ENCODE measurements at places on chromosomes 7 and 10. TPM values are rescaled to one million over a fixed set of nuclear protein-coding genes. Genes with fewer than 3 reads are reported as not detected.

Gene NCOA4
- total RNA-seq = 259 TPM

DNA sequence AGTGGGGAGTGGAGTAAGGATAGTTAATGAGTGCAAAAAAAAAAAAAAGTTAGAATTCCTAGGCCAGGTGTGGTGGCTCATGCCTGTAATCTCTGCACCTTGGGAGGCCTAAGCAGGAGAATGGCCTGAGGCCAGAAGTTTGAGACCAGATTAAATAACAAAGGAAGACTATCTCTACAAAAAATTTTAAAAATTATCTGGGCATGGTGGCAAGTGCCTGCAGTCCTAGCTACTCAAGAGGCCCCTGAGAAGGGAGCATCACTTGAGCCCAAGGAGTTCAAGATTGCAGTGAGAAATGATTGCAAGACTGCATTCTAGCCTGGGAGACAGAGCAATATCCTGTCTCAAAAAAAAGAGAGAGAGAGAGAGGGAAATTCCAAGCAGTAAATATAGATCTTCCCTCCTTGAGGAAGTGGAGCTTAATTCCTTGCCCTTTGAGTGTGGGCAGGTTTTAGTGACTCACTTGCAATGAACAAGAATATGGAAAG, 19.5 kb upstream of the CSTF2T start:
- DNase-seq = no peak
- H3K4me1 ChIP-seq = no peaks in the 10 kb centered on the region
- H3K27me3 ChIP-seq = no peaks in the 10 kb centered on the region

- no peaks in the 10 kb centered on the region for H3K4me1 ChIP-seq
- H3K27me3 ChIP-seq = no peaks in the 10 kb centered on the region
- no peak for DNase-seq
- no peaks in the 10 kb centered on the region for H3K36me3 ChIP-seq
These were observed 7.7 kb downstream of the CTBP2 start for GRCh38 chr10:125152450-125153368.

GRCh38 chr10:48776528-48776927, 91.9 kb downstream of the WDFY4 start:
- H3K4me3 ChIP-seq = no peak overlapping the region
- H3K4me1 ChIP-seq = no peaks in the 10 kb centered on the region
- no peak overlapping the region for H3K27ac ChIP-seq
- no peaks in the 10 kb centered on the region for H3K36me3 ChIP-seq
- no peak for DNase-seq
- H3K27me3 ChIP-seq = no peaks in the 10 kb centered on the region

DNA sequence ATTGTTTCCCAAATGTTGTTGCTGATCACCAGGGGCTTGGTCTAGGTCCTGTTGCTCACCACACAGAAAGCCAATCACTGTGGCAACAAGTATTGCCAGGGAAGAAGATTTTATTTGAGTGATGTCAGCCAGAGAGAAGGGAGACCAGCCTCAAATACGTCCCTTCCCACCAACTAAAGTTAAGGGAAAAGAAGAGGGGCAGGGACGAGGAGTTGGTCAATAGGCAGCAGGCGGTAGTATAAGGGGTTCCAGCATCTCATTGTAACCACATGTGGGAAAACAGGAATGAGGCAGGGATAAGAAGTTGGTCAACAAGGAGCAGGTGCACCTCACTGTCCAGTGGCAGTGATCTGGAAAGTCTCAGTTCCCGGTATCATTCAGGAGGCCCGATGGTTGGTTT, 138.9 kb upstream of the KCNMA1 start:
- DNase-seq = no peak
- H3K36me3 ChIP-seq = no peaks in the 10 kb centered on the region
- H3K4me1 ChIP-seq = no peaks in the 10 kb centered on the region
- no peak overlapping the region for H3K27ac ChIP-seq
- H3K4me3 ChIP-seq = no peak overlapping the region

Gene MRLN
- not detected for total RNA-seq

Gene PDSS1
- 4.7 TPM for total RNA-seq

Gene UNCX
- not detected for total RNA-seq

Gene GPC2
- not detected for total RNA-seq

Gene CD36
- total RNA-seq = 1,029 TPM

Gene CALHM1
- total RNA-seq = not detected

- no peaks in the 10 kb centered on the region for H3K27me3 ChIP-seq
- H3K4me1 ChIP-seq = peaks cover 31% of the 10 kb centered on the region
- H3K36me3 ChIP-seq = no peaks in the 10 kb centered on the region
- no peak overlapping the region for H3K4me3 ChIP-seq
- no peak overlapping the region for H3K27ac ChIP-seq
- DNase-seq = no peak
These were observed 7.2 kb downstream of the ZNF277 start for GRCh38 chr7:112213735-112214134.

Data from right atrium auricular region (tissue), 2 donors.